Activated T-helper 1 cell treated with anti-CD3 and anti-CD28 coated beads, Interleukin-2, amount 50 U/mL, for 16 hours (primary cell): ENCODE measurements at places on chromosomes 11 and 22.

DNA sequence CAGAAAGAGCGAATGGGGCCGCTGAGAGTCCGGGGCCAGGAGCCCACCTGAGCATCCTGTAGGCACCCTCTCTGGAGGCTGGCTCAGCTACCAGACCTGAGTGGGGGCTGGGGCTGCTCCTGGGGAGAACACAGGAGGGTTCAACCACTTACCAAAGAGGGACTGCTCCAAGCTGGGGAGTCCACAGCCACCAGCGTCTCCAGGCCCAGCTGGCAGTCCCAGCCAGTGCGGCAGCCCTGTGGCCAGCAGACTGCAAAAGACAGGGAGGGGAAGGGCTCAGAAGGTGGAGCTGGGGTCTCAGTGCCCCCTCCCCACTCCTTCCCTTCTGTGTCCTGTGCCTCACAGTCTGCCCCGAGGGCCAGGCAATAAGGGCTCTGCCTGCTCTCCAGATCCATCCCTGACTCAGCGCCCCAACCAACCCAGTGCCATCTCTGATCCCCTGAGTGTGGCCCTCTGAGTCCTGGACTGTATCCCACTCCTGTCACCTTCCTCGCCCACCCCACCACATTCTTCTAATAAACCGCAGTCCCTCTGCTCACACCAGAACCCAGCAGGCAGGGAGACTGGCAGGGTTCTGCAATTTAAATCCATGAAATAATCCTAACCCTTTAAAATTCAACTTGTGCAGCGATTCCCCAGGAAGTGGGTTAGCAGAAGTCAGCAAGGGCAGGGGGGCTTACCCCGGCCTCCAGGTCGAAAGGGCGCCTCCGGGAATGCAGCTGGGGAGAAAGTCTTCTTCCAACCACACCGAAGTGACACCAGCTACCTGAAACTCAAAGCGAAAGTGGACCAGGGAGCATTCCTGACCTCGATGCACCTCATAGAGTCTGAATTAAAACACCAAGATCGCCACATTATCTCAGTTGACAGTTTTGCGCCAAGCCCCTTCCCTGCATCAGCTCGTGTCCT lies 13.3 kb downstream of the CHST1 start:
- DNase-seq = no peak

- DNase-seq = no peak
Measured at GRCh38 chr11:134126217-134126822, 57.4 kb downstream of the JAM3 start.

DNA sequence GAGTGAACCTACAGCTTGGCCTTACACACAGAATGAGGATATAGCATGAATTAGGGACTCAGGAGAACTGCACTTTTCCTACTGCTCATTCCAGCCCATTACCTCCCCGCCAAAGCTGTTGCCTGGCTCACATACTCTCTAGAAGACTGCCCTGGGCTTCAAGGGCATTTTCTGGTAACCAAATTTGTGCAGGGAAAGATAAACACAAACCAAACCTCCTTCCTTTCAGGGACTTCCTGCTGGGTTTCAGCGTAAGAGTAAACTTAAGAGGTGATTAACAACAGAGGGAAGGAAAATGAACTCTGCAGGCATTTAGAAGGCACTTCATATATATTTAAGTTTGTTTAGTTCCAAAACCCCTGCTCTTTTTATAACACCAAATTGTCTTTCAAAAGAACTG lies 194.9 kb downstream of the SWAP70 start:
- DNase-seq = no peak

DNA sequence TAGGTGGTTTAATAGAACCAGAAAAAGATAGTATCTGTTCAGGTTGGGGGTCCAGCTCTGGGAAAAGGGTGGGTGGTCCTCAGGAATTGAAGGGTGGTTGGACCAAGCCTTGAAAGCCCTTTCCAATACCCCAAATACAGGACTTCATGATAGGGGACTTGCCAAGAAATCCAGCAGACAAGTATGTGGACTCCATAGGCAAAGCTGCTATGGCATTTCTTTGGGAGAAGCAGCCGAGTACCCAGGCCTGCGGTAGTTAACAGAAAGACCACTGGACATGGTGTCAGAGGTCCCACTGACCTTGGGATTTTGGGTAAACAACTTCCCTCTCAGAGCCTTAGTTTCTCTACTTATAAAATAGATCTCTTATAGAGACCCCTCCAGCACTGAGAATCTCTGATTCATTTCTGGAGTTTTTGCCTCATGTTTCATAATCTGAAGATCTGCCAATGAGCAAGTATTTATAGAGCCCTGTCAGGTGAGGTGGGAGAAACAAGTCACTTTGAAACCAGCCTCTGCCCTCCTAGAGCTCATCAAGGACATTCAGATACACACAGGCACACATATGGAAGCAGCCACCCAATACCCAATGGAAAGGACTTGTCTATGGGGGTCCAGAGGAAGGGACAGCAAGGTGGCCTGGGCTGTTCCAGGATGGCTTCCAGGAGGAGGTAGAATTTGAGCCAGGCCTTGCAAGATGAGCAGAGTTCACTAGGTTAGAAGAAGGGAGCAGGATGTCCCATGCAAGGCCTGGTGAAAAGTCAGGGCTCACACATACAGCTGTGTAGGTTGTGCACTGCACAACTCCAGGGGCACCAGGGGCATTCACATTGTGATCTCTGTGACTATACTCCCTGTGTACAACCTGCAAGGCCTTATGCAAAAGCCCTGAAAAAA lies 31.0 kb upstream of the ACCSL start:
- DNase-seq = no peak

DNA sequence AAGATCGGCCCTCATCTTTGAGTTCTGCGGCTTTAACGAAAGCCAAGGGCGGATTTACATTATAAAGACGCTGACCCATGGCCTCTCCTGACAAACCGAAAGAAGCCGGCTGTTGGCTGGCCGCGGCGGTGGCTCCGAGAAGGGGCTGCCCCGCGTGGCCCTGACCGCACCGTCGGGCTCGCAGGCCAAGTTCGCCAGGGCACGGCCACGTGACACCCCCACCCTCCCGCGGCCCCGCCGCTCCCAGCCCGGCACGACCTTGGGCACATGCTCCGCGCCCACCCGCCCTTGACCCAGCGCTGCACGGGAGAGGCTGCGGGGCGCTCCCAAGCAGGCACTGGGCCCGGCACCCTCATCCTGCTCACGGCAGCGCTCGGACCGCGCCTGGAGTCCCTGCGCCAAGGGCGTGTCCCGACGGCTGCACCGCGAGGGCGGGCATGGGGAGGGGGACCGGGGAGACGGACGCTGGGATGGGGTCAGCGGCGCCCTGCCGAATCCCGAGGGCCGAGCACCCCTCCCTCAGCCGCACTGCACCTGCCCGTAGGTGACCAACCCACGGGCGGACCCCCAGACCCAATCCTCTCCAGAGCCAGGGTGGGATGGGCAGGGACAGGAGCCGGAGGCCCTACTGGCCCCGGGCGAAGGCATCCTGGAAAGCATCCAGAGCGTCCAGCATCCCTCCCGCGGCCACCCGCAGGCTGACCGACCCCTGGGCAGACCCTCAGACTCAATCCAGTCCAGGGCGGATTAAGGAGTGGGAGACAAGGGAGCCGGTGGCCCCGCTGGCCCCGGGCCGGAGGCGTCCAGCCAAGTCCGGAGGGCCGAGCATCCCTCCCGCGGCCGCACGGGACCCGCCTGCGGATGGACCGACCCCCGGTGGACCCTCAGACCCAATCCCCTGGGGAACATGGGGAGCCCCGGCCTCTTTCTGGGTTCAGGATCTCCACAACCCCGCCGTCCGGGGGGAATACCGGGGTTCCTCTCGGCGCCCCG lies 759 bp downstream of the CPT1A start:
- DNase-seq = no peak

GRCh38 chr11:40434926-40435325 lies 1024.5 kb downstream of the LRRC4C start:
- DNase-seq = no peak

GRCh38 chr11:30825723-30826122 lies 239.6 kb upstream of the MPPED2 start:
- no peak for DNase-seq

- no peak for DNase-seq
Measured at GRCh38 chr11:102312667-102313066, 4.6 kb upstream of the BIRC3 start.

DNA sequence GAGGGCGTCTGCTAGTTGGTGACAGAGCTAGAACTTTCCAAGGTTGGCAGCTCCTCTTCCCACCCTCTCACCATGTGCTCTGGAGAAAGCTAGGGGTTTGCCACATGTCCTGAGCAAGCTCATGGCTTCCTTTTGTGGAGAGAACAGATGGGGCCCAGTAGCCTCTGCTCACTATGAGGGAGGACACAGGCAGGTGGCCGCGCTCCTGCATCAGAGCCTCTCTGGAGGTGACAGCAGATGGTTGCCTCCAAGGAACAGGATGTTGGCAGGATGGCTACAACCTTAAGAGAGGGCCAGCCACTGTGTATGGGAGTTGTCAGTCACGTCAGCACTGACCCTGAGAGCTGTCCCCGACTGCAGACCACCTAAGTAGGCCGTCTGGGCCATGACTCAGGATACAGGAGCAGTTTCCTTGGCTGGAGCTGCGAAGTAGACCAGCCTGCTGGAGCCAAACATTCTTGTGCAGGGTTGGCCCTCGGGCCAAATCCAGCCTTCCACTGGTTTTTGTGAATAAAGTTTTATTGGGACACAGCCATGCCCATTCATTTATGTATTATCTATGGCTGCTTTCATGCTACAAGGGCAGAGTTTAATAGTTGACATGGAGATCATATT lies 28.0 kb downstream of the SGSM1 start:
- no peak for DNase-seq

DNA sequence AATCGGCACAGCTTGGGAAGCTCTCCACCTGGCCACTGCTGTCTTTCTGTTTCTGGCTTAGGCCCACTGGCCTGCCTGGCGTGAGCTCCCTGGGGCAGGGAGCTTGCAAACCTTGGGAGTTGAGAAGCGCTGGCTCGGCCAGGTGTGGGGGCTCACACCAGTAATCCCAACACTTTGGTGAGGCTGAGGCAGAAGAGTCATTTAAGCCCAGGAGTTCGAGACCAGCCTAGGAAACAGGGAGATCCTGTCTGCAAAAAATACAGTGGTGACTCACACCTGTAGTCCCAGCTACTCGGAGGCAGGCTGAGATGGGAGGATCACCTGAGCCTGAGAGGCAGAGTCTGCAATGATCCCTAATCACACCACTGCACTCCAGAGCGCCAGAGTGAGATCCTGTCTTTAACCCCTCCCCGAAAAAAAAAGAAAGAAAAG lies 4.0 kb downstream of the AP5B1 start:
- DNase-seq = no peak
